ENCODE measurements at places on chromosomes 6 and 20.

DNA sequence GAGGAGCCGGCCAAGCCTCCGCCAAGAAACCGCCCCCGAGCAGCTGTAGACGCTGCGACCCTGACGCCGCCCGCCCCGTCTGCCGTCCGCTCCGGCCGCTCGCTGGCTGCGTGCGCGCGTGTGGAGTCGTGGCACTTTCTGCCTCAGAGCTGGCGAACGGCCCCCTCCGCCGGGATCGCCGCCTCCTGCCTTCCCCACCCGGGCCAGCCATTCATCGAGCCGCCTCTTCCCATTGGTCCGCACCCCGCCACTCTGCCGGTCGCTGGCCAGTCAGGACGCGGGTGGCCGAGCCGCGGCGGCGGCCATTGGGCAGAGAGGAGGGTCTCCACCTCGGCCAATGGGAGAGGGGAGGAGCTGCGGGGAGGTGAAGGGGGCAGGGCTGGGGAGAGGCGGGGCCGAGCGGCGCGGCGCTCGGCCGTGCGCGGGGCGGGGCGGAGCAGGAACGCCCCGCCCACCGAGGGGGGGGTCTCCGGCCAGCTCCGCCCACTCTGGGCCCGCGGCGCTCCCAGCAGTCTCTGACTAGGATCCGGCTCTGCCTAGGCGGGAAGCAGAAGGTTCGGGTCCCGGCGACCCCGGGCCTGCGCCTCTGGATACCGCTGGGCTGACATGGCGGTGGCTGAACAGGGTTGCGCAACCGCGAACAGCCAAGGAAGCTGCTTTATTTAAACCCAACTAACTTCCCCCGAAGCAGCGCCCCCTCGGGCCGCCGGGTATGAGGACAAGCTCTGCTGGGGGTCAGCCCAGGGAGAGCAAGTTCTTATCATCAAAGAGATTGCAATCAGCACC is at the start of gene RRBP1:
TSS of gene RRBP1 (minus strand) at position 140 of the 786 bp plus-strand sequence. CDS start 21,735 bp downstream, outside the sequence.
- peak; percentile 98 for DNase-seq

GRCh38 chr20:62428002-62428372 is 648 bp upstream of the RBBP8NL start:
- no peak for DNase-seq

- DNase-seq = no peak
These were observed 40.2 kb upstream of the DDR1 start for GRCh38 chr6:30844118-30844535.

DNA sequence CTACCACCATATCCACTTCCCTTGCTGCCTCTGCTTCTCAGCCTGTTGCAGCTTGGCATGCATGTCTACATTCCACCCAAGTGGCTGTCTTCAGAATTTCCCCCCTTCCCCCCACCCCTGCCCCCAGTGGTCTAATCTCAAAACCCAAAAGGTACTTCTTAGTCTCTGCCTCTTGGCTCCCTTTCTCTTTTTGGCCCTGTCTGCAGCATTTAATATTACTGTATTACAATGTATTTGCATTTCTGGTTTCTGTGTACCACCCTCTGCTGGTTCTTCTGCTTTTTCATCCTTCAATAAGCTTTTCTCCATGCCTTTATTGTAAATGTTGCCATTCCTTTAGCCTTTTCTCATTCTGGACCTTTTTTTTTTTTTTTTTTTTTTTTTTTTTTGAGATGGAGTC is 43.0 kb downstream of the RPRD1B start:
- no peak for DNase-seq

DNA sequence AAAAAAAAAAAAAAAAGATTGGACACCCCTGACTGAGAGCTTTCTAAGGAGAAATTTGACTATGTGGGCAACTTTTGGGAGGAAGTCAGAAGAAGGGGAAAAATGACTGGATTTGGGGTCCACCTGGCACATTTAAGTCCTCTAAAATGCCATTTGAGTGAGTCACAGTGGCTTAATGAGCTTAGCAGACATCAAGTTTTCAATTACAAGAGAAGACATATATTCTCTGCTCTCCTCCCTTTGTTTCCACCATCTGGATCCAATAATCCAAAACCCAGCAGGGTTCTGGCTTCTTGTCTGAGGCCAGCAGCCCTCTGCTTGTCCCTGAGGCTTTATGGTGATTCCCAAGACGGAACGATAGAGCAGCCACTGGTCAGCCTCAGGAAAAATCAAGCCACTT is 6.9 kb downstream of the PI3 start:
- no peak for DNase-seq

- no peak for DNase-seq
These were observed 4.0 kb upstream of the CAP2 start for GRCh38 chr6:17389274-17389847.

GRCh38 chr6:53625315-53625714 is 40.2 kb downstream of the KLHL31 start:
- no peak for DNase-seq

- no peak for DNase-seq
These were observed 1.3 kb downstream of the BTNL2 start for GRCh38 chr6:32405656-32406055.

- no peak for DNase-seq
These were observed 260.3 kb upstream of the FAM83B start for GRCh38 chr6:54586251-54586650.

DNA sequence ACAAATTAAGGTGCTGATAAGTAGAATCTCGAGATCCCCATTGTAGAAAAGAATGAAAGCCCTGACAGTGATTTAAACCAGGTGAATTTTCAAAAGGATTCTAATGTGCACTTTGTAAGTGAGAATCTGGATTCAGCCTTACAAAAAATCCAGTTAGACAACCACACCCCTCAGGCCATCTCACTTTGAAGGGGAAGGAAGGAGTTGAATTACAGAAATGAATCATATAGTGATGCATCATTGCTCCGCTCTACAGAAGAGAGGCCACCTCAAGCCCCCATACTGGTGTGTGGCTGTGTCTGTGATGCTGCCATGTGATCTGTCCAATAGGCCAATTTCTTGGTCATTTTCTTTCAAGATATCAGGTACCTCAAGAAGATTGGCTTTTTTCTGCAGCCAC is 85.5 kb upstream of the NT5E start:
- no peak for DNase-seq

- DNase-seq = no peak
These were observed 23.7 kb upstream of the TMEM14A start for GRCh38 chr6:52647199-52647598.

- DNase-seq = no peak
These were observed 21.0 kb downstream of the NFYA start for GRCh38 chr6:41093729-41094128.

- DNase-seq = no peak
These were observed 17.5 kb downstream of the KCNQ2 start for GRCh38 chr20:63454731-63455567.

- DNase-seq = no peak
These were observed 40.1 kb downstream of the TRAF3IP2 start for GRCh38 chr6:111565326-111566221.

DNA sequence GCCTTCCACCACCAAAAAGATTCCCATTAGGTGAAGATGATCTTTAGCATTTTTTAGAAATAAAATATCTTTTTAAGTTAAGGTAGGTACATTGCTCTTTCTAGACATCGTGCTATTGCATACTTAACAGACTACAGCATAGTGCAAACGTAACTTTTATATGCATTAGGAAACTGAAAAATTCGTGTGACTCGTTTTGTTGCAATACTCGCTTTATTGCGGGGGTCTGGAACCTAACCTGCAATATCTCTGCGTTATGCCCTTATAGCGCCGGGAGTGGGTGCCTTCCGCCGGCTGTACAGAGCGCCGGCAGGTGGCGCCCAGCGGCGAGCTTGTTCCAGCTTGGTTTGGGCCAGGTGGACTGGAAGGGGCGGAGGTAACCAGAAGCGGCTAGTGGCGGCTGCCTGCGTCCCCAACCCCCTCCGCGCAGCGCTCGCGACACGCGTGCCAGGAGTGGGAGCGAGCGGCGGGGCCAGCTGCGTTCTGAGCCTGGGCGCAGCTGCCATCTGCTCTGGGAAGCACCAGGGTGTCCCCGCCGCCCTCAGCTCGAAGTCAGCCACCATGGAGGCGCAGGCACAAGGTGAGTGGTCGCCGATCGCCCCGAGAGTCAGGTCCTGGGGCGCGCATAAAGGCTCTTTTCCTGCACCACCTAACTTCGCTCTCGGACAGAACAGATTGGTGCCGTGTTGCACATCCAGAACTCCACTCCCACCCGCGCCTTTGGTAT is at the start of gene TPD52L1:
TSS of gene TPD52L1 (plus strand) at position 383 of the 727 bp plus-strand sequence. CDS start at position 562, 179 bp downstream.
- DNase-seq = peak; percentile 27

- no peak for DNase-seq
These were observed 159.3 kb downstream of the CD83 start for GRCh38 chr6:14276667-14277404.

GRCh38 chr20:4160761-4161305 is 145.5 kb upstream of the RNF24 start:
- DNase-seq = no peak

DNA sequence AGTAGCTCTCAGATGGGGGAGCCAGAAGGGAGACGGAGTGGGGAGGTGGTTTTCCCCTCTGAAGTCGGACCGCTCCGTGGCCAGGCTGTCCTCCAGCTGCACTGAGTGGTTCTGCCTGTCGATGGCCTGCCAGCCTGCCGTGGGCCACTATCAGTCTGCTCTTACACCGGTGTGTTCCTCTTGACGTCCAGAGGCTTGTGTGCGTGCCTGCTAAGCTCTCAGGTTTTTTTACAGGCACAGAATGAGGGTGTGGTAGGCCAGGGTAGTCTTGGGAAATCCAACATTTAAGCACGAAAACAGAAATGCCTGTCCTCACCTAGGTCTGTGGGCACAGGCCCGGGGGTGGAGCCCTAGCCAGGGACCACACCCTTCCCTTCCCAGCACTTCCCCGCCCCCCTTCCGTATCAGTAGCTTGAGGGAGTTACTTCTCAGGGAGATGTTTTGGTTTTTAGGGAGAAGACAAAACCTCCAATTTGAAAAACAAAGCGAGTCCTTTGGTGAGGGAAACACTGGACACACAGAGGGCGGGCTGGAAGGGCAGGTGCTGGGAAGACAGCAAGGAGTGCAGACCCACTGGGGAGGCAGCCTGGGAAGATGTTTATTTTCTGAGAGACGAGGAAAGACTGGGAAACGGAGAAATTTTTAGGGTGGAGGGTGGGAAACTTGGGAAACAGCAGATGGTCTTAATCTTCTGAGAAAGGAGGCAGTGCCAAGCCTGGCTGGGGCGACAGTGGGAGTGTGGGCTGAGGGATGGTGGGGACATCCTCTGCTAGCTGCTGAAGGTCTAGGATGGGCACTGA is 106.5 kb downstream of the LY86 start:
- no peak for DNase-seq

DNA sequence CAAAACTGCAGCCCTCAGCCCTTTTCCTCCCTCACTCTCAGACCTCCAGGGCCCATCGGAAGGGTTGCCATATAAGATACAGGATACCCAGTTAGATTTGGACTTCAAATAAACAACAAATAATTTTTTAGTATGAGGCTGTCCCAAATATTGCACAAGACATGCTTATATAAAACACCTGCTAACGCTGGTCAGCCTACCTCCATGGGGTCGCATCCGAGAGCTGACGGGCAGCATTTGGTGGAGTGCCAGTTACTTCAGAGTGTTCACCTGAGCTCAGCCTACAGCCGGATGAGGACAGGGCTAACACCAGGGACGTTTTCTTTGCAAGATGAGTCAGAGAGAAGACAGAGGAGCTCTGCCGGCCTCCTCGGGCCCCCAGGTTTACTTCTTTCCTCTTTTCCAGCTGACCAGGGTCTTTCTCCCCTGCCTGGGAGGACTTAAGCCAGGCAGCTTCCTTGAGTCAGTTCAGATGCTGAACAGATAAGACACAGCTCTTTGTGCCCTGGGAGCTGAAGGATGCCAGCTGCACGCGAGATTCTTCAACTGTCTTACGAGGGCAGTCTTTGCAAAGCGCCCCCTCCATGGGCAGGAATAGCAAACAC is 141.2 kb upstream of the KCNG1 start:
- DNase-seq = no peak

DNA sequence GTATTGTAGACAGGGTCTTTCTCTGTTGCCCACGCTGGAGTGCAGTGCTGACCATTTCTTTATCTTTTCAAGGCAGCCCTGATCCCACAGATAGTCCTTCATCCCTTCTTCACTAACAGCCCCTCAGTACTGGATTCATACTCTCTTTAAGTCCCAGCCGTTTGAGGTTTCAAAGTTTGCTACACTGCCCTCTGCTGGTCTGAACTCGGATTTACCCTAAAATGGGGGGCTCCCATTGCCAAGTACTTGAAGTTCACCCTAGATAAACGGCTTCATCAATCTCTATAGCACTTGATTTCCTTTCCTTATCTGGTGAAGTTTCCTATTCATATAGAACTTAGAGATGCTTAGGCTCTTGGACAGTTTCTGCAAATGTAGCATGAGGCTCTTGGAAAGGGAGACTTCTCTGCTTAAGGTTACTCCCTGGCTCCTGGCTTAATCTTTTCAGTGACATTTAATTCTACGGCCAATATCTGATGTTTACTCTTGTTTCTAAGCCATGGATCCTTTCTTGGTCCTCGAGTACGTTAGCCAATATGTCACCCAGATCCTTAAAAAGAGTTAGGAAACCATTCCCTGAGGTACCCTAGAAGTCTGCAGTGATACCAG is 21.4 kb upstream of the PREP start:
- DNase-seq = no peak

DNA sequence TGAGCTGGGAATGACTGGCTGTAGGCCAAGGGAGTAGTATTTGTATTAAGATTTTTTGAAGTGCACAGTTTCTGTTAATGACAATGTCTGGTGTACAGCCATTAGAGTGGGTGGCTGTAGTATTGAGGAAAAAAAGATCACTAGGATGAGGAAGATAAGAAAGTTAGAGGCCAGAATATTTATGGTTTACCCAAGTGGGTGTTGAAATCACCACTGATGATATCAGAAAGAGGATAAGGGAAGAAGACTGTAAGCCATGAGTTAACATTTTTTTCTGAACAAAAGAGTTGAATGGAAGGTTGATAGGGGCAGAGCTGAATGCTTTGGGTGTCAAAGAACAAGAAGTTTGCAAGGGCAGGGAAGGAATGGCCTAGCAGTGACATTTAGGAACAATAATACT is 104.7 kb downstream of the PRDM13 start:
- no peak for DNase-seq

DNA sequence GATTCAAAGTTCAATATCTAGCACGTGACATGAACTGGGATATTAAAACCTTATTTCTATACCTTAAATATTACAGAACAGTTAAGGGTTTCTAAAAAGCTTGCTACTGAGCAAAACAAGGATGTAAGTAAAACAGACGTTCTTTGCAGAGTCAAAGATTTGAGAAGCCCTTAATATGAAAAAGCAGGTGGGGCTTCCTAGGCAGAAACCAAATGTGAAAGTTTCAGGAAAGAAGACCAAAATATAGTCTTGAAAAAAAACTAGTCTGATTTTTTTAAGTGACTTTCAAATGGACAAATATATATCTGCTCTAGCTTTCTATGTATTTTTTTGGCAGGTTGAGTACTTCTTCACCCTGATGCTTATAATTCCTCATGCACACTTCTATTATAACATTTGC is 63.2 kb downstream of the TNFRSF21 start:
- no peak for DNase-seq
